ENCODE measurements at places on chromosomes 5 and 9. TPM values are rescaled to one million over a fixed set of nuclear protein-coding genes. Genes with fewer than 3 reads are reported as not detected.

CATSPER3 gene
- 0.23 TPM for total RNA-seq

CKMT2 gene
- 4.2 TPM for total RNA-seq

IL9 gene
- not detected for total RNA-seq

CERCAM gene
- 10.4 TPM for total RNA-seq

CER1 gene
- total RNA-seq: 0.69 TPM

ACOT12 gene
- 5.1 TPM for total RNA-seq

CXCL14 gene
- 10.6 TPM for total RNA-seq

PCDHA12 gene
- total RNA-seq: 7.4 TPM

PCDHB16 gene
- total RNA-seq: 5.8 TPM

SLC25A48 gene
- 7.8 TPM for total RNA-seq

TRMO gene
- 19.6 TPM for total RNA-seq

LCN1 gene
- not detected for total RNA-seq

SLC35A4 gene
- 9.7 TPM for total RNA-seq

C5orf58 gene
- total RNA-seq: not detected

LIX1 gene
- 30.0 TPM for total RNA-seq

HMCN2 gene
- total RNA-seq: 0.46 TPM

RORB gene
- 18.7 TPM for total RNA-seq

GRM6 gene
- total RNA-seq: 0.23 TPM

MEGF9 gene
- total RNA-seq: 60.7 TPM

FYB1 gene
- total RNA-seq: 5.8 TPM

TOMM5 gene
- 78.2 TPM for total RNA-seq

PTPN3 gene
- total RNA-seq: 23.5 TPM

DMRT3 gene
- total RNA-seq: not detected

TBCA gene
- 133 TPM for total RNA-seq

PRR16 gene
- total RNA-seq: 6.5 TPM
